ENCODE measurements at places on chromosomes 13 and 19. TPM values are rescaled to one million over a fixed set of nuclear protein-coding genes. Genes with fewer than 3 reads are reported as not detected.

Gene ZNF98
- not detected for polyA plus RNA-seq

DNA sequence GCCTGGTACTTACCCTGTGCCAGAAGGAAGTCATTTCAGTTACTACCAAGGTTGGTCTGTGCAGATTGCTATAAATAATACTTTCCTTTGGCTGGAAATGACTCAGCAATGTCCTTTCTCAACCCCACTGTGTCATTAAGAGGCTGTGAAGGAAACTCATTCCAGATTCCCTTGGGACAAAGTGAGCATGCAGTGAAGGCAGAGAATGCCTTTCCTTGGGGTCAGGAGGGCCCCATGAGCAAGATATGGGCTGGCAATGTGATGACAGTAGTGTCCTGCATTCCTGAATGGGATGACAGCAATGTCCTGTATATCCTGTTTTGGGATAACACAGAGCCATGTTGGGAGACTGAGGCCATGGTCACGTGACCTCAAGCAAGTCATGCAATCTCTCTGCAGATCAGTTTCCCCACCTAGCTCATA, 213.1 kb upstream of the TMTC4 start:
- no peak for DNase-seq

DNA sequence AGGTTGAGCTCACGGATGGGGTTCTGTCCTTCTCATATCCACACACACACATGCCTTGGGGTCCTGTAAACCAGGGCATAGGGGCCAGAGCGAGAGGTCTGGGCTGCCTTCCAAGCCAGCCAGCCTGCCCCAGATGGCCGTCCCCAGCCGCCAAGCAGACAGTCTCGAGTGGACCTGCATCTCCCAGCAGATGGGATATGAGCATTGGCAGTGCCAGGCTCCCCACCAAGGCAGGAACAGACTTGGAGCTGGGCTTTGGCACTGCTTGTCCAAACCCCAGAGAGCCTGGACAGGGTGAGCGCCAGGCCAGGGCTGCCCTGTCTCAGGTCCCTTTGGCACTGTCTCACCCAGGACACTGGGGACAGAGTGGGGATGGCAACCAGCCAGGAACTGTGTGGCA, 130.4 kb downstream of the DPF1 start:
- DNase-seq = no peak

Gene SLITRK6
- not detected for polyA plus RNA-seq

DNA sequence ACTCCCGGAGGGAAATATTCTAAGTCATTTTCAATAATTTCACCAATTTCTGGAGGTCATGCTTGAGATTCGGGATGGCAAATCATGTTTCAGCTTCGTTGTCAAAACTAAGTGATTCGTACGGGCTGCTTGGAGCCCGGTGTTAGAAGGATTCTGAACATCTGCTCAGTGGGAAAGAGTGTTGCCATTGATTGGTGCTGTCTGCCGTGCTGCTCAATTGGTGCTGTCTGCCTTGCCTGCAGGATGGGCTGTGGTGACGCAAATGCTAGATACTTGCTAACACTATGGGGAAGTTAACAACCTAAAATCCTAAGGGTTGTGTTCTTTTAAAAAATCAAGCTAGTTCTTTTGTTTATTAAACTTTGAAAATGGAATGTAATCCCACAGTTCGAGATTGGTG, 17.3 kb upstream of the CACNG8 start:
- no peak for DNase-seq
